Amniotic epithelial cell (primary cell): ENCODE measurements at places on chromosomes 1 and 21.

GRCh38 chr1:226577401-226578180 lies 29.0 kb downstream of the STUM start:
- no peak for DNase-seq

DNA sequence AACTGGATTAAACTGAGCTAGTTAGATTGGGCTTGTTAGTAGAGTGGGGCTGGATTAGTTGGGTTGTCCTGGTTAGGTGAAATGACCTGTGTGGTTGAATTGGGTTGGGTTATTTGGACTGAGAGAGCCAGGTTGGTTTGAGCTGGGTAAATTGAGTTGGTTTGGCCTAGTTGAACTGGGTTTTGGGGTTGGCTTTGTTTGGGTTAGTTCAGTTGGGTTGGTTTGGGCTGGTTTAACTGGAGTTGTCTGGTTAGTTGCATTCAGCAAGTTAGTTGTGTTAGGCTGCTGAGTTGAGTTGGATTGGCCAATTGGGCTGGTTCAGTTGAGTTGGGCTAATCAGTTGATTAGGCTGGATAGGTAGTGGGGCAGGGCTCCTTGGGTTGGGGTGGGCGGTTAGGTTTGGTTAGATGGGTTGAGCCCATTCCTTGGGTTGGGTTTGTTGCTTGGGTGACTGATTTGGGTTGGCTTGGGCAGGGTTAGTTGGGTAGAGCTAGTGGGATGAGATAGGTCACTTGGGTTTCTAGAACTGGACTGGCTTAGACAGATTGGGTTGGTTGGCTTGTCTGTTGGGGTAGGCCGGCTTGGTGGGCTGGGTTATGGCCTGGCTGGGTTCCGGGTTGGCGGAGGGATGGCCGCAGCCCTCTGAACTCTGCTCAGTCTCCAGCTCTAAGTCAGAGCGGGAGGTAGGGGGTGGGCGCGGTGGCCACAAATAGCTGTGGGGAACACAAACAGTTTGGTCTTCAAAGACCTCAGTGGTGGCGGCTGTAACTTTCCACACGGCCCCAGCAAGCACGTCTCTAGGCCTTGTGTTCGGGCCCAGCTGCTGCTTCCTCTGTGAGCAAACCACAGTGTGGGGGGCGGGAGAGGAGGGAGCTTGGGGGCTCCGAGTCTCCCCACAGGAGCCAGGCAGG lies 67.2 kb upstream of the RUNX3 start:
- DNase-seq = no peak

GRCh38 chr1:87295445-87296110 lies 33.1 kb upstream of the LMO4 start:
- no peak for DNase-seq

- DNase-seq = no peak
Observed at GRCh38 chr1:65003316-65003664, 36.9 kb upstream of the JAK1 start.

DNA sequence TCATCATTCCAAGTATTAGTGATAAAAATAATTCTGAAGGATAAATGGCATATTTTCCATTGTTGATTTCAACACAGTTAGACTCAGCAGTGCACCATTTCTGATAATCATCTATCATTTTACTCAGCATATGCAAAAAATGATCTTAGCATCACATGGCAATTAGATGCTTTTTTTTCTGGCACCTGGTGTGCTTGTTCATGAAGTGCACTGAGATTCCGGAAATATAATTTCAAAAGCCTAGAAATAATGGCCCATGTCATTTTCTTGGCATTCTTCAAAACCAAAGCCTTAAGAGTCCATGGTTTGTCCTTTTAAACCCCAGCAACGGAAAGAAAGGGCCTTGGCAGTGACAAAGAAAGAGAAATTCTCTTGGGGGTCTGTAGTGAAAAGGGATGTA lies 278.8 kb downstream of the KIF26B start:
- DNase-seq = no peak

GRCh38 chr1:1206376-1206965 lies at the start of gene TNFRSF18:
TNFRSF18 (minus strand) TSS chr1:1206592; CDS start chr1:1206571, 21 bp downstream.
- no peak for DNase-seq

- DNase-seq = peak; percentile 54
Observed at GRCh38 chr1:2314803-2315673, 76.3 kb downstream of the MORN1 start.

- DNase-seq = no peak
Observed at GRCh38 chr1:97088391-97088790, 366.8 kb downstream of the PTBP2 start.

DNA sequence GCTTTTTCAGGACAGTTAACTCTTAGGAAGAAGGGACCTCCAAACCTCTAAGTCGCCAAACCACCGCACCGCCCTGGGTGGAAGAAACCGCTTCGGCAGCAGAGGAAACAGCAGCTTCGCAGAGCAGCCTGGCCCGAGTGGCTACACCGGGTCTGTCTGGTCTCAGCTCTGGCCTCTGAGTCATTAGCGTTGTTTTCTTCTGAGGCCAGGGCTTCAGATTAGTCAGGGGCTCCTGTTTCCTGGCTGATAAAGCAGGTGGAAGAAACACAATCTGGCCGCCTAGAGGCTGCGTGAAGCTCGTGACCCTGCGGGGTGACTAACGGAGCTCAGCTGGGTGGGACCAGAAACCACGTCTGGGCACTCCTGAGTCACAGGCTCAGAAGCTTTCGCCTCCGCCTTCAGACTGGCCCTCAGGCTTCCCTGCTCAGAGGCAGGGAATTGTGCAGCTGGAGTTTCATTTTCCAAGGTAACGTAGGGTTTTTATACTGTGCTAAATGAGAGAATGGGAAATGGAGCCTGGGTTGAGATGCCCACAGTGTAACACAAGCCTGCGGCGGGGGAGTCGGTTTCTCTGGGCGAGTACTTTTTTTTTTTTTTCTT lies 44.9 kb downstream of the CHAF1B start:
- peak; percentile 99 for DNase-seq

- DNase-seq = no peak
Observed at GRCh38 chr1:176878750-176879536, 285.6 kb downstream of the ASTN1 start.

DNA sequence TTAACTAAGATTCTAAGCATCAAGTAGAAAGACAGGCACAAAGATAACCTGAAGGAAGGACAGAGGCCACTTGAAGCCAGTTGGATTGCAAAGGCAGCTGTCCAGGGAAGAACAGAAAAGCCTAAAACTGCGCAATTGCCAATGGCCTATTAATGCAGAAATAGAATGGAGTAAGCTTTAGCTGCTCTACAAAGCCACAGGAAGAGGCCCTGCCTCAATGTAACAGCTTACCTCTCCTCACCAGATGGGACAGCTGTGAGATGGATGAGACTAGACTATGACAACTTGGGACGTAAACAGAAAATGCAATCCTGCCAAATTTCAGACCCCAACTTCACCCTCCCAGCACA lies 176.5 kb downstream of the EIF4G3 start:
- no peak for DNase-seq

DNA sequence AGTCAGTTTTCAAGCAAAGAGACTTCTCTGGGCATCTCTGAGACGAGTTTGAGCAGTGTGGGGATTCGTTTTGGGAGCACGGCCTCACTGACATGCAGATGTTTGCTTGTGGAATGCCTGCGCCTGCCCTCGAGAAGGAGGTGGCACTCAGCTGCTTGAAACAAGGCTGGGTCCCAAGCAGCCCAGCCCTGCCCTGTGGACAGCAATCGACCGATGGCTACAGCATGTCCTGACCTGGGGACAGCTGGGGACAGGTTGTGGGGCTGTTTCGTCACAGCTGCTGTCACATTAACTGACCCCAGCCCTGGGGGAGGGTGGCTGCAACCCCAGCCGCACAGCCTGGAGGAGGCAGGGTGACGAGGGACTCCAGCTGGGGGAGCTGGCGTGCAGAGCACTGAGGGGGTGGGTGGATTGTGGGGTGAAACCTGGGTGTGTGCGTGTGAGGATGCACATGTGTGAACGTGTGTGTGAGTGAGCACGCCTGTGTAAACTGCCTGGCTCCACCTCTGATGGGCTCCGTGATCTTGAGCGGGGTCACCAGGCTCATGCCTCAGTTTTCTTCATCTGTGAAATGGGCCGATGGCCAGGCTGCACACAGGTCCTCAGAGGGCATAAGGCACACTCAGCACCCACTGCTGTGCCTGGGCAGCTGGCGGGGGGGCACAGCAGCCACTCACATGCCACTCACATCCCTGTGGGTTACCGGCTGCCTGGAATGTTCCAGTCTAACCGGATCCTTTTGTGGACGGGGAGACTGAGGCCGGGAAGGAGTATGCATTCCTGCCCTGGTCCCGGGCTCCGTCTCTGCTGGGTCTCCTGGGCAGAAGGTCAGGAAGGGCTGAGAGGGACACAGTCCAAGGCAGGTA lies 49.3 kb downstream of the COL18A1 start:
- DNase-seq = no peak

DNA sequence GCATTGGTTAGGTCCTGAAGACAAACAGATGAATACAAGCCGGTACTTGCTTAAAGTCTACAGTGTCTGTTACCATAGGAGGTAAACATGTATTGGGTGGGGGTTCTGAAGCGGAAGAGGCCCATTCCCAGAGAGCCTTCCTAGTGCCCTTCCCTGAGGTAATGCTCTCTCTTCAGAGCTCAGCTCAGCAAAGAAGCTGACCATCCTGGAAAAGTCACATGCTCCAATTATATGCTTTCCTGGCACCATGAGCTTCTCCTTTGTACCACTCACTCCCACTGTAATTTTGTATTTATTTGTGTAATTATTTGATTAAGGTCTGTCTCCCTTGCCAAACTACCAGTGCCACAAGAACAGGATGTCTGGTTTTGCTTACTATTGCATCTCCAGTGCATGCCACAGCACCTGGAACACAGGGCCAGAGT lies 42.0 kb downstream of the RAB3B start:
- no peak for DNase-seq

DNA sequence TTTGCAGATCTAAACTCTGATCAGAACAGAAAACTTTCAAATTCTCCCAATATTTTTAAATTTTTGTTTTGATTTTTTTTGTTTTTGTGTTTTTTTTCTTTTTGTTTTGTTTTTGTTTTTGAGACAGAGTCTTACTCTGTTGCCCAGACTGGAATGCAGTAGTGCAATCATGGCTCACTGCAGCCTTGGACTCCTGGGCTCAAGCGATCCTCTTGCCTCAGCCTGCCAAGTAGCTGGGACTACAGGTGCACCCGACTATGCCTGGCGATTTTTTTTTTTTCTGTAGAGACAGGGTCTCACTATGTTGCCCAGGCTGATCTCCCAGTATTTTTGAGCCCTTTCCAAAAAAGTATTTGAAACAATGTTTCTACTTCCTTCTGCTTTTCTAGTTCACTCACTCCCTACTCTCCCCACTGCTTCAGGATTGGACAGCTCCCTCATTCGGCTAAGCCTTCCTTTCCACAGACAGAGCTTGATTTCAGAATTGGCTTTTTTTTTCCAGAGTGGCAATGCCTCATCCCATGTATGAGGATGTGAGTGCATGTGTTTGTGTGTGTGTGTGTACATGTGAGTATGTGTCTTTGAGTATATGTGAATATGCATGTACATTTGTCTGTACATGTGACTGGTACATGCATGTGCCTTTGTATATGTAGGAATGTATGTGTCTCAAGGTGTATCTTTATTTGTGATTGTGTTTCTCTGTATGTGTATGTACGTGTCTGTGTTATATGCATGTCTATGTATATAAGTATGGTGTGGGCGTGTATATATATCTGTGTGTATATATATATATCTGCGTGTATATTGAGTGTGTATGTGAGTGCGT lies 11.9 kb downstream of the LHX4 start:
- peak; percentile 37 for DNase-seq

DNA sequence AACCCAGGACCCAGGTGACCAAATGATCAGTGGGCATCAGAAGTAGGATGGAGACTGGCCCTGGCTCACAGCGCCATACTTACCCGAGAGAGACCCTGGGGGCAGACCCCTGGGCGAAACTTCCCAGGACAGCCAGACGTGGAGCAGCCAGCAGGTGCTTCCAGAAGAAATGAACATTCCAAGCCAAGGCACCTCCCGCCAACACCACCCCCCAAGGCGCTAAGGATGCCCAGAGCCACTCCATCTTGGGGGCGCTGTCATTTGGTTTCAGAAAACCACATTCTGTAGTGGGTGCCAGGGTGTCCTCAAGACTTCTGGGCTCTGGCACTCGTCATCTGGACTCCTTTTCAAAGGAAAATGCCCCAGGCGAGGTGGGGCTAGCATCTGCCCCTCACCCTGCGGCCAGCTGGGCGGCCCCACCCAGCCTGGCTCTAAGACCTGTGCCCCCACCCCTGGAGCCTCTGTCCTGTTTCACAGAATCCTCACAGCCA lies 98.8 kb downstream of the RIPK4 start:
- DNase-seq = no peak

DNA sequence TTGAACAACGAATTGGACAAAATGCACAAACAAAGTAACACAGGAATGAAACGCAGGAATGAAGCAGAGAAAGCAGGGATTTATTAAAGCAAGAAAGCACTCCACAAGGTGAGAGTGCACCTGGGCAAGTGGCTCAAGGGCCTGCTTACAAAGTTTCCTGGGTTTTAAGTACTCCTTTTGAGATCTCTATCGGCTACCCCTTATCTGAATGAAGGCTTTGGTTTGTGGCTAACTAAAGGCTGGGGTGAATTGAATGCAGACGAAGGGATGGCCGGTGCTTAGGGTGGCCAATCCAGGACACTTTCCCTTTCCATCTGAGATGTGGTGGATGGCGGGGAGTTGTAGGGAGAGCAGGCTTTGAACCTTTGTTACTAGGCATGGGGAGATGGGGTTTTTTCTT lies 151.4 kb upstream of the KIAA0040 start:
- DNase-seq = no peak

GRCh38 chr1:99887890-99888289 lies 37.7 kb downstream of the AGL start:
- DNase-seq = no peak

DNA sequence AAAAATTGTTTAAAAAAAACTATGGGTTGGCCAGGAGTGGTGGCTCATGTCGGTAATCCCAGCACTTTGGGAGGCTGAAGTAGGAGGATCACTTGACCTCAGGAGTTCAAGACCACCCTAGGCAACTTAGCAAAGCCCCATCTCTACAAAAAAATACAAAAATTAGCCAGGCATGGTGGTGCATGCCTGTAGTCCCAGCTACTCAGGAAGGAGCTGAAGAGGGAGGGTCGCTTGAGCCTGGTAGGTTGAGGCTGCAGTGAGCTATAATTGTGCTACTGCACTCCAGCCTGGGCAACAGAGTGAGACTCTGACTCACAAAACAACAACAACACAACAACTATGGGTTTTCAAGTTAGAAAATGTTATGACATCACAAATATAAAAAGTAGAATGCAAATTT lies 16.4 kb downstream of the SLAMF7 start:
- DNase-seq = no peak

DNA sequence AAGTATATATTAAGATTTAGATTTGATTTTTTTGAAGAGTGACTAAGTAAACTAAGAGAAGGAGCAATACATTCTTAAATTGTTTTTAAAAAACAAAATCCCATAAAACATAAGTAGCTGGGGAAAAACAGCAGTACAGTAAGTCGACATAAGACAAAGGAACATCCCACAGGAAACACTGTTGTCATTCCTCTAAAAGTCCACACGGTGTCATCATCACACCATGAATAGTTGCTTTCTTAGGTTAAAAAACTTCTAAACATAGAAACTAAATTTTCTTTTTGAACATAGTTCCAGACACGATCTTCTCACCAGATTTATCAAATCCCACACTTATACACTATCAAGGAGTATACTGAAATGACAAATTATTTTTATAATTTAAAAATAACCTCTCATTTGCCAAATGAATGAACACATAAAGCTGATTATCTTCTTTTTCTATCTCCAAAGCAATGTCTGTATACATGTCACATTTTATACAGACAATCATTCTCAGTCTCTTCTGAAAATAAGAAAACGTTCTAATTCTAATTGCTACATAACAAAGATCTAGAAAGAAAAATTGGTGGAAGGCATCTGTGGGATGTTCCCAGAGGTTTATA lies 15.8 kb downstream of the ODF2L start:
- DNase-seq = peak; percentile 82
